T-cell (primary cell): ENCODE measurements at places on chromosomes 12 and 14.
A peak's percentile ranks its signal among the peaks of the same experiment; 100 is the strongest.

GRCh38 chr12:66319266-66319954 lies 17.1 kb downstream of the HELB start:
- no peak for DNase-seq

- DNase-seq = no peak
Observed at GRCh38 chr14:100015251-100015655, 50.0 kb upstream of the EVL start.

DNA sequence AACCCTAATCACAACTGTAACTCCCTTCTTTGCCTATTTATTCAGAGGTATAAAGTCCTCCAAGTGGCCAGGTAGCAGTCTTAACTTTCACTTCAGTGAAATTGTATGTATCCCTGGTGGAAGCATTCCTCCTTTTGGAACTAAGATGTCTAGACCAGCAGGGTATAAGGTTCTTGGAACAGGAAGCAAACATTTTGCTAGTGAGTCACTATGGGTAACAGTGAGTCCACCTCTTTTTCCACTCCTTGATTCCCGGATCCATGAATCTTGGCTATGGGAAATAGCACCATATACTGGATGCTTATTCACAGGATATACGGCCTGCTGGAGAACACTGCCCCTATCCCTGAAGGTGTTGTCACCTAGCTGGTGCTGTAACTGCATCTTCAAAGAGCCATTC lies 80.2 kb downstream of the KCNA5 start:
- DNase-seq = no peak

- DNase-seq = no peak
Observed at GRCh38 chr12:116138364-116138763, 139.1 kb downstream of the MED13L start.

GRCh38 chr12:67535176-67535575 lies 113.4 kb upstream of the DYRK2 start:
- no peak for DNase-seq

DNA sequence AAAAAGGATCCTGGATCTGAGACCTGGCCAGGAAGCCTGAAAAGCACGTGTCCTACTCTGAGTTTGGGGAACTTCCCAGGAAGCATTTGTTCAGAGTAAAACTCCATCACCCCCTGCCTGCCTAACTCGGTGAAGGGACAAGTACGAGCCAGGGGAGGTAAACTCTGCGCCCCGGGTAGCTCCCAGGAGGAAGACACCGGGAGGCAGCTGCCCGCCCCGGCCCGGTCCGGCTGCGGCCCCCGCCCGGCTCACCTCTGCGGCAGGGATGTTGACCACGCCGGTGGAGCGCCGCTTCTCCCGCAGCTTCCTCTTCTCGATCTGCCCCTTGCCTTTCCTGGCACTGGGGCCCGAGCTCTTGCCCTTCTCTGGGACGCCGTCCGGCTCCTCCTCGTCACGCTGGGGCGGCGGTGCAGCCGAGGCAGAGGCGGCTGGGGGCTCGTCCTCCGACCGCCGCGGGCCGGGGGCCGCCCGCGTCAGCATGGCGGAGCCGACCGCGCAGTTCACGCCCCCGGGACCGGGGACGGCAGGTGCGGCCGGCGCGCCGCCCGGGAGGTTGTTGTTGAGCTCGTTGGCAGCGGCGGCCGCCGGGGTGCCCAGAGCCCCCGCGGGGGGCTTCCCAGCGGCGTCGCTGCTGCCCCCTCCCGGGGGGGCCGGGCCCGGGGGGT lies 1.2 kb downstream of the PAWR start:
- DNase-seq = no peak

DNA sequence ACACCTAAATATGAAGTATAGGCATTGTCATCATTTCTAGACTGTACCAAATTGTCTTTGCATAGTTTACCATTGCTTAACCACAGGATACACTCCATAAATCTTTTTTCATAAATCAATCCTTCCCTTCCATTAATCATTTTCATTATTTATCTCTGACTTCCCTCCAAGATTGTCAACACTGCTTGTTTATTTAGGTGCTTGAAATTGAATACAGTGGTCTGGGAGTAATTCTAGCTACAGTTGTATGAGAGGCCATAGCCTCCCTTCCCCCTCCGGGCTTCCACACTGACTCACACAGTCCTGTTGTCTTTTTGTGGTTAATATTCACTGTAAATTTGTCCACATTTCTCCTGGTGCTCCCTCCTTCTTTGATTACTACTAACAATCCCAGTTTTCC lies 114.2 kb upstream of the ARID2 start:
- no peak for DNase-seq

GRCh38 chr14:83300476-83301064 lies 1766.9 kb upstream of the SEL1L start:
- no peak for DNase-seq

- peak; percentile 55 for DNase-seq
Observed at GRCh38 chr14:75542588-75543091, 20.4 kb downstream of the BATF start.

DNA sequence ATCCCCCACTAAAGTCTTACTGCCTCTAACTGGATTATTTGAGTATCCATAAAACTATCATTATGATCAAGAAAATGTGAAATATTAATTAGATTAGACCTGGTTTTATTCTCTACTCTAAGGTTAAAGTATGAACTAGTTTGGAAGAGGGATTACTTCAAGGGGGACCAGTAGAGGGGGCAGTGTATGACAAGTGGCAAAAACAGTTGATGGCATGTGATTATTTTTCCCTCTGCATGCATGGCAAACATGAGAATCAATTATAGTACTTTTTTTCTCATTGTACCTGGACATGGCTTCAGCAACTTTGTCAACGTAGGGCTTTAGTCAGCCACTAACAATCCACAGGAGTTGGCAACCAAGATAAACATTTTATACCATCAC lies 145.0 kb upstream of the SLC38A2 start:
- no peak for DNase-seq

DNA sequence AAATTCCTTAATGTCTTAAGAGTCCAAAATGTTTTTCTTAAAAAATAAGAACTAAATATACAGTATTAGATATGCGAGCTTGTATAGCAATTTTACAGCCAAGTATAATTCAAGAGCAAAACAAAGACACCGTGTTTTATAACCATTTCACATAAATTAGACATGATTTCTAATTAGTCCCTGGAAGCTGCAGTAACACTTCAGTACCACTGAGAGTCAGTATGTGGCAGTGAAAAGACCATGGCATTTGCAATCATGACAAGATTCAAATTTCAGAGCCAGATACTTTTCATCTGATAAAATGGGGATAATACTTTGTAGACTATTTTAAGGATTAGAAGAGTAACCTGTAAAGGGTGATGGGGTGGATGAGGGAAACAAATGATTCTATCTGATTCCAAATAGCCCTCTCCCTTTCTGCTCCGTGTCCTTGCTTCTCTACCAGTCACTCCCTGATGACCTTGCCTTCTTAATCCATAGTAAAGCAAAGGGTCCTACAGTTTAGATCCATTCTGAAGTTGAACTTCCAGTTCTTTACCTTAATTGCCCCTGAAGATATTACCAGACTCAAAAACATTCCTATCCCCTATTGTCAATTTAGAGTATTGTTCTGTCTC lies 145.4 kb upstream of the ABCD2 start:
- no peak for DNase-seq

GRCh38 chr12:17640615-17641014 lies 449.4 kb downstream of the RERGL start:
- DNase-seq = no peak
